Caco-2 (cell line): ENCODE measurements at places on chromosomes 7 and 10.

- DNase-seq = peak; percentile 32
Measured at GRCh38 chr7:149885191-149886017, 11.6 kb downstream of the ATP6V0E2 start.

DNA sequence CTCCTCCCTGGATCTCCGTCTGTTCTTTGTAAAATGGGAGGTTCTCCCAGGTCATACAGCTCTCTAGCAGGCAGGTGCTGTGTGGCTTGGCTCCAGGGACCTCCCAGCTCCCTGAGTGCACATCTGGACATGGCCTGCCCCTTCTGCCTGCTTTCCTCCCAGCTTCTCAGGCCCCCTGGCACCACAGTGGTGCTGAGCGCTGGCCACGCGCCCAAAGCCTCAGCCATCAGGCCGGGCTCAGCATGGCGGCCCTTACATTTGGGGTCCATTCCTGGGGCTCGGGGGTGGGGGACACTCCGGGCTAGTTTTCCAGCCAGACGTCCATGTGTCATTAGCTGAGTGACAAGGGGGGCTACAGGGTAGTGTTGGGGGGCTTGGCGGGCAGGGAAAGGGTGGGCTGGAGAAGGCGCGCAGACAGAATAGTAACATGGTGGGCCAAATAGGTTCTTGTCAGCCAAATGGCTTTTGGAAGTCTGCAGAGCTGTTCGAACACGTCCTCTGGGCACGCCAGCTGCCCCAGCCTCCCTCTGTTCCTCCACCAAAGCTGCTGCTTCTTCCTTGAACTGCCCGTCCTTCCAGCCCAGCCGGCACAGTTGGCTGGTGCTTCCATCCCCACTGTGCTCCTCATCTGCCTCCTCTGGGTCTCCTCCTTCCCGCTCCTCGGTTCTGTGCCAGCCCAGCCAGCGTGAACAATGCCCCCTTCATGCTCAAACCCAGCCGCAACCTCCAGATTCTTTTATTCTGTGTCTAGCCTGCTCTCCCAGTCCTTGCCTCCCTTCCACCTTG is 65.9 kb downstream of the GOLGA7B start:
- no peak for DNase-seq

DNA sequence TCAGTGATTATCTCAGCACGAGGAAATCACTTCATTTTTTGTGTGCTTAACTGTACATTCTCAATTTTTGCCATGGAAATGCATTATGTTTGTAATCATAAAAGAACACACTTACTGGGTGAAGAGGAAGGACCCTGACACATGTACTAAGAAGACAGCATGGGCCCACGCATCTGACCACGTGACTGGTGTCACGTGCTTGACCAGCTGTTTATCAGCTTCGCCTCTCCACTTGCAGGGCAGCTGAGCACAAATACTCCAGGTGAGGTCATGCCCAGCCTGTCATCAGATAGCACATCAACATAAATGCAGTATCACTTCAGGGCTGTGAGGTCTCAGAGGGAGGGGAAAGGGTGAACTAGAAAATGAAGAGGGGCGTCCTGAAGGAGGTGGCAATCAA is 179.8 kb downstream of the EBF3 start:
- DNase-seq = peak; percentile 30

- no peak for DNase-seq
Measured at GRCh38 chr10:130246113-130246512, 109.9 kb downstream of the GLRX3 start.

DNA sequence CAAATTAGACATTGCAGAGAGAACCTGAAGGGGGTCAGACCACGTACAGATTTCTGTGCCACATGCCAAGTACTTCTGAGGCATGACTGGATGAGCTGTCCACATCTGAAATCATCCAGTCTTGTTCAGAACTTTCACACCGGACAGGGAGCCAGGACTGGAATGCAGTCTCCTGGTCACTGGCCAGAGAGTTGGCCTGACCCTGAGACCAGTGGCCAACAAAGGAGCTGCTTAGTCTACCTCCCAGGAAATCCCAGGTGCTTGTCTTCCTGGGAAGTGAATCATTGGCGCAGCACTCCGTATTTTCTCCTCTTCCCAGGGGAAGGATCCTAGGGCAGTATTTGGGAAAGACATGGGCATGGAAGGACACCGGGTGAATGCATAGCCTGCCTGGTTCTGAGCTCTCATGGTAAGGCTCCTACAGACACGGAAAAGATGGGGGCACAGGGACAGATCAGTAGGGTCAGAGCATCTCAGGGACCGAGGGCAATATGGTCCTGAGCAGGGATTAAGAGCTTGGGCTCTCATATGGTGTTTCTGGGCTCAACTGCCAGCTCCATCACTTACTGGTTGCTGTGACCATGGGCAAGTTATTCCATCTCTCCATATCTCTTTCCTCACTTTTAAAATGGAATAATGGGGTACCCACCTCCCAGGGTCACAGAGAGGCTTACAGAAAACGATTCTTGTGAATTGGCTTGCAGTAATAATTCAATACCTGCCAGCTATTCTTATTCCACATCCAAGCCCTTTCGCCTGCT is 1.3 kb upstream of the SCD start:
- DNase-seq = no peak

- DNase-seq = no peak
Measured at GRCh38 chr7:41694495-41694894, 8.4 kb downstream of the INHBA start.
